ENCODE measurements at places on chromosomes 3 and 15.

- no peak for DNase-seq
Observed at GRCh38 chr15:66917904-66918448, 147.4 kb upstream of the SMAD3 start.

GRCh38 chr15:25679964-25680685 is 183.0 kb downstream of the ATP10A start:
- DNase-seq, result no peak

DNA sequence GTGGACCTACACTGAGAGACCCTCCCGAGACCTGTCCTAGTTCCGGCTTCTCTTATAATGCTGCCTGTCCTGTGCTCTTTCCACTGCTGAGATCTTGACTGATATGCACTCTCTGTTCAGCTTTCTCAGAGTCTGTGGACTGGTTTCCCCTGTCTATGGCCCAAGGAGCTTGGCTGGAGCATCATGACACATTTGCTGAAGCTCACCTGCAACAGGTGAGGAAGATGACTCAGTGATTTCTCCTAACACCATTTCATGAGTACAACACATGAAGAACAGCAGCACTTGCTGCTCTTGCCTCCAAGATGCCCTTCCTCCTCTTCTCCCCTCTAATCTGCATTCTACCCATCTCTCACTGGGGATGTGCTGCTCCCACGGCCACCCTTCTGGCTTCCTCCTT is 92.1 kb downstream of the DUT start:
- DNase-seq, result no peak

DNA sequence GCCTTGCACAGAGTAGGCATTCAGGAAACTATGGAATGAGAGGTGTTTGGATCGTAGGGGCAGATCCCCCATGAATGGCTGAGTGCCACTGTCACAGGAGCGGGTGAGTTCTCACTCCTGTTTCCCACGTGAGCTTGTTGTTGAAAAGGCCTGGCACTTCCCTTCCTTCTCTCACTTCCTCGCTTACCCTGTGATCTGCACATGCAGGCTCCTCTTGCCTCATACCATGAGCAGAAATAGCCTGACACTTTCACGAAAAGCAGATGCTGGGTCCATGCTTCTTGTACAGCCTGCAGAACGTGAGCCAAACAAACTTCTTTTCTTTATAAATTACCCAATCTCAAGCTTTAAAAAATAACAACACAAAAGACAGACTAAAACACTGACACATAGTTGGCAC is 55.4 kb downstream of the AGBL1 start:
- DNase-seq, result no peak

GRCh38 chr3:64824394-64824909 is 136.7 kb upstream of the ADAMTS9 start:
- DNase-seq, result no peak

DNA sequence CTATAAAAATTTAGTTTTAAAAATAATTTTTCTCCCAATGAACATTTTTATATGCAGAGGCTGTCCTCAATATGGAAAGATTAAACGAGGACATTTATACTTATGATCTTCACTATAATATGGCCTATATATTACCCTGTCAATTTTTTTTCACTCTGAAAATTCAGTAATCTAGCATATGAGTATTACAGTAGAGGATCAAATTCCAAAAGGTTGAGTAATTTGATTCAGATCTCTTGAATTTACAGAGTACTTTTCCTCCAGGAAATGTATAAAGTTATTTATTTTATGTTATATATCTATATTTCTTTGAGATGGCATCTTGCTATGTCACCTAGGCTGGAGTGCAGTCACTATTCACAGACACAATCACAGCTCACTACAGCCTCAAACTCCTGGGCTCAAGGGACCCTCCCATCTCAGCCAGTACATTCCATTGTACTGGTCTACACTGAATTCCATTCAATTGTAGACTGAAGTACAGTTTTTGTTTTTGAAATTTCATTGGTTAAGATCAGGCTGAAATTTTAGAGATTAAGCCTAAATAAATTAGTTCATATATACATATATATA is 16.3 kb upstream of the TRPM7 start:
- DNase-seq, result no peak

DNA sequence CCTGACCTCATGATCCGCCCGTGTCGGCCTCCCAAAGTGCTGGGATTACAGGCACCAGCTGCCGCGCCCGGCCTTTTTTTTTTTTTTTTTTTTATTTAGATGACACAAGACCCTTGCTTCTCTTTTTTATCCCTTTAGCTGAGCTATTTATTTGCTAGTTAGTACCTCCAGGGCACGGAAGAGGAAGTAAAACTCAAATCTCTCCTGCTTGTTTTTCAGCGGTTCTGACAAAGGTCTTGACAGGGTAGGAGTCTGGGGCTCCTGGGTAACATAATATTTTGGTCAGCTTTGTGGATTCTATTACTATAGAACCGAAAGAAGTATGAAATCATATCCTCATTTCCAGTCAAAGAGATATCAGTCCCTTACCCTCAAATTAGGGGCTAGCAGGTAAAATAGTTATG is 44.0 kb upstream of the ETV5 start:
- no peak for DNase-seq

DNA sequence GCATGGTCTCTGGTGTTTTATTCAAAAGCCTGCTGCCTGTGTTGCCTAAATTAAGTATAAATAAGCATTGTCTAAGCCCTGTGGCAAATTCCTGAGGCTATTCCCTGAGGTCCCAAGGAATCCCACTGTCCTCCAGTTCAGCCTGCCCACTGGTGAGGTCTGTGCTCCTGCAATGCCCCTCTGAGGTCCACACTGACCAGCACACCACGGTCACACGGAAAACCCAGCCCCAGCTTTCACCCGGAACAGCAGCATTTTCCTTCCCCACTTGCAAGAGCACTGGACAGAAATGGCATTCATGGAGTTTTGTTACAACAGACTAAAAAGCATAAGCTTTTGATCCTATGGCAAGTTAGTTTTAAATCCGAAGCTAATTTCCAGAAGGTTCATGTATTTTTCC is 234.0 kb downstream of the KLF13 start:
- DNase-seq, result no peak

- DNase-seq, result no peak
Observed at GRCh38 chr3:72041511-72041910, 256.6 kb upstream of the PROK2 start.

DNA sequence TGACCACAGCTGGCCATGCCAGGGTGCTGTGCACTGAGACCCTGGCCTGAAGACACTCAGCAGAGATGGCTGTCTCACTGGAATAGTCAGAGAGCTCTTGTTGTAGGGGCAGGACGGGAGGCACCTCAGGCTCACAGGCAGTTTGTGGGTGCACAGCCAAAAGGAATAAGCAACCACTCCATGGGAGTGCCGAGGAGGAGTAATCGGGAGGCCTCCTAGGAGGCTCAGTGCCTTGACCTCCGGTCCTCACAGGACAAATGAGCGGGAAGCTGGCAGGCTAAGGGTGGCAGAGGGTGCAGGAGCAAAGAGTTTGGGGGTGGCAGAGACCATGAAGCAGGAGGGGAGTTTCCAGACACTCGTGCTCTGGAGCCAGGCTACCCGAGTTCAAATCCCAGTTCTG is 81.7 kb downstream of the SMAD6 start:
- no peak for DNase-seq

- DNase-seq, result no peak
Observed at GRCh38 chr15:72062319-72062718, 55.6 kb downstream of the MYO9A start.

All from stimulated activated CD4-positive, alpha-beta T cell treated with anti-CD3 and anti-CD28 coated beads, Interleukin-15, amount 100 ng/mL, for 1 hour (primary cell).